ENCODE measurements at places on chromosomes 4 and X. TPM values are rescaled to one million over a fixed set of nuclear protein-coding genes. Genes with fewer than 3 reads are reported as not detected.
A peak's percentile ranks its signal among the peaks of the same experiment; 100 is the strongest.

DNA sequence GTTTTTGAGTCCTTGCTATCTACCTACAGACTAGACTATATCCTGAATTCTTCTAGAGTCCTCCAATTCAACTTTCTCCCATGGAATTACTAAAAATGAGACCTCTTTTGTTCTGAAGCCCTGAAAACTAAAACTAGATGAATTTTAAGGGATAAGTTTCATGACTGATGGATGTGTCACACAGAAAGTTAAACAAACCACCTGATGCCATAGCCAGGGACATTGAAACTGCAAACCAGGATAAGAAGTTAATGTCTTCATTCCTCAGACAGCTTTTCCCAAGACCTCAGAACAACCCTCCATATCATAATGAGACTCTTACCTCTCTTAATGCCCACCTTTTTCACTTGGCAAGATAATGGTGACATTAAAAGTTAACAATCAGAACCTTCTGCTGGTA, 81.5 kb upstream of the PTPN13 start:
- no peak overlapping the region for H3K27ac ChIP-seq
- no peak overlapping the region for H3K4me3 ChIP-seq
- no peaks in the 10 kb centered on the region for H3K27me3 ChIP-seq
- no peaks in the 10 kb centered on the region for H3K4me1 ChIP-seq
- no peak for DNase-seq
- H3K36me3 ChIP-seq: no peaks in the 10 kb centered on the region

GRCh38 chr4:40255393-40256281, 58.8 kb downstream of the RHOH start:
- H3K4me1 ChIP-seq: no peaks in the 10 kb centered on the region
- no peak overlapping the region for H3K27ac ChIP-seq

Gene ZIC3
- total RNA-seq: not detected

DNA sequence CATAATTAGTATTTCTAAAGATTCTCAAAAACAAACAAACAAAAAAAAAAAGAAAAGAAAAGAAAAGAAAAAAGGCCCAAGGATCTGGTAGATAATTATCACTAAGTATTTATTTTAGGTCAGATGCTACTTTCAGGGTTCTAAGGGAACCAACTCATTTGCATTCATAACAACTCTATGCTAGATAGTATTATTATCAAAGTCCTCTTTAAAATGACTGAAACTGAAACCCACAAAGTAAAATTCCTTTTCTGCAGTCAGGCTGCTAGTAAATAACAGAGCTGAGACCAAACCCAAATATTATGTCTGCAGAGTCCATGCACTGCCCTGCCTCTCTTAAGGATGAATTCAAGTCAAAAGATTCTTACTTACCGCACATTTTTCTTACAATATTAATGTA, 38.3 kb upstream of the MAPK10 start:
- no peak for DNase-seq
- no peaks in the 10 kb centered on the region for H3K4me1 ChIP-seq
- no peak overlapping the region for H3K27ac ChIP-seq
- H3K36me3 ChIP-seq: no peaks in the 10 kb centered on the region
- no peaks in the 10 kb centered on the region for H3K27me3 ChIP-seq

DNA sequence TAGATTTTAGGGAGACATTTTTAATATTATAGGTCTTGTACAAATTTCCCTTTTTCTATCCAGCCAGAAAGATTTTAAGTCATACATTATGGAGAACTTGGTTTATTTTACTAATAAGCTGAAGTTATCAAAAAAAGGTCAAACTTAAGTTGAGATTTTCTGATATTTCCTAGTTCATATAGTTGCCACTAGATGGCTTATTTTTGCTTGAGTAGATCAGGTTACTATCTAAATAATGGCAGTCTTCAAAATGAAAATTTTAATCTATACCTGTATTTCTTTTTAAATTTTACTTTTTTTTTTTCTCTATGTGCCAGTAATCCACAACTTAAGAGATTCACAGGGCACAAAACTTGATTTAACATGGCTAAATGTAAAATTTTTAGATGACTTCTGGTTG, 52.3 kb downstream of the USP9X start:
- peaks cover 56% of the 10 kb centered on the region for H3K36me3 ChIP-seq
- H3K27me3 ChIP-seq: no peaks in the 10 kb centered on the region
- H3K4me3 ChIP-seq: no peak overlapping the region
- no peaks in the 10 kb centered on the region for H3K4me1 ChIP-seq
- no peak overlapping the region for H3K27ac ChIP-seq
- peak; percentile 72 for DNase-seq

All from Karpas-422 (cell line).